Germinal center (tissue), 1 donor: ENCODE measurements at places on chromosomes 1 and 21.

- no peak for DNase-seq
These were observed 11.2 kb upstream of the CAPN2 start for GRCh38 chr1:223700942-223701637.

DNA sequence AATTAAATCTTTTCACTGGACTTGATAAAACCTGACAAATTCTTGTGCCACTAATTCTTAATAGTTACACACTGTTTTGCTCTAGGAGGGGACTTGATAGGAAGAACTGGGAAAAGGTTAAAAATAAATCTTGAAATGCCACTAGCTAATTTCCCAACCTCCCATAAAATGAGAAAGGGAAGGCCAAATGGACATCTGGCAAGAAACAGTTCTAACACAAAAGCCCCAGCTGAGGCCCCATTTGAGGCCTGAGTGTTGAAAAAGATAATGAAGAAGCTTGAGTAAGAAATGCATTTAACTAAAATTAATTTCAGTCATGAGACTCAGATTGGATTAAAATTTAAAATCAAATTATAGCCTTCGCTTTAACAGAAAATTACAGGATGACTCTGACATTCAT lies 11.2 kb upstream of the RAP1GAP start:
- DNase-seq = no peak

GRCh38 chr21:25103500-25104207 lies 503.6 kb downstream of the MRPL39 start:
- no peak for DNase-seq

- peak; percentile 67 for DNase-seq
These were observed 3.0 kb upstream of the MDM4 start for GRCh38 chr1:204513117-204513716.

DNA sequence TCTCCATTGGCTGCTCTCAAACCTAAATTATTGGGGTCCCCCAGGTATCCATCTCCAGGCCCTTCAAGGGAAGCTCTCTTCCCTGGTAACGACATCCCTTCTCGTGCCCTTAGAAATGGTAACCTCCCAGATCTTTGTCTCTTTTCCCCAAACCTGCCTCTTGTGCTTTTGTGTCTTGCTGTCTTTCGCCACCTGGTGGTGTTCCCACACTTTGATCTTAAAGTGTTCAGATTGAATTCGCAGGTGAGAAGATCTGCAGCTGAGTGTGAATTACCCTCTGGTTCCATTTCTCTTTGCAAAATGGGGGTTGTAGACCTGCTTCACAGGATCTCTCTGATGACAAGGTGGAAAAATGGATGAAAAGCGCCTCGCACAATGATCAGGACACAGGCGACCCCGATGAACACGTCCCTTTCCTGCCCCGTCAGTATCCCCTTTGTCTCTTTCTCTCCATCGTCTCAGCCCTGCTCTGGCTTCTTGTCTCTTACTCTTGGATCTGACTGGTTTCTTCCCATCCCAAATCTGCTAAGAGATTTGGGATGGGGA lies 53.1 kb downstream of the DOP1B start:
- peak; percentile 13 for DNase-seq

DNA sequence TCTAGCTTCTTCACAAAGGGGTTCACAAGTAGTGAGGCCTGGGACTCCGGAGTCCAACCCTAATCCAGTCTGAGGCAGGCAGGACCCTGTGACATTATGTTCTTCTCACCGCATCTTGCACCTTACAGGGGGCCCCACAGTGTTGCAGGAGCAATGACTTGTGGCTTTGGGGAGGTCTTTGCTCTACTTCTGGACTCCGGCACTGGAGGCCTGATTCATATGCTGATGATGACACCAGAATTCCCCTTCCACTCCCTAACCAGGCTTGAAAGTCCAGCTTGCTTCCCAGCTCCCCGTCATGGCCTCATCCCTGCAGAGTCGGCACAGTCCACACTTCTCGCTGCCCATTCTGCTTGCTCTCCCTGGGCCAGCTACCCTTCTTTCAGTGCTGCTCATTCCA lies 96.3 kb upstream of the SLC44A3 start:
- no peak for DNase-seq

- no peak for DNase-seq
These were observed 25.6 kb downstream of the NPHP4 start for GRCh38 chr1:5966543-5967205.

DNA sequence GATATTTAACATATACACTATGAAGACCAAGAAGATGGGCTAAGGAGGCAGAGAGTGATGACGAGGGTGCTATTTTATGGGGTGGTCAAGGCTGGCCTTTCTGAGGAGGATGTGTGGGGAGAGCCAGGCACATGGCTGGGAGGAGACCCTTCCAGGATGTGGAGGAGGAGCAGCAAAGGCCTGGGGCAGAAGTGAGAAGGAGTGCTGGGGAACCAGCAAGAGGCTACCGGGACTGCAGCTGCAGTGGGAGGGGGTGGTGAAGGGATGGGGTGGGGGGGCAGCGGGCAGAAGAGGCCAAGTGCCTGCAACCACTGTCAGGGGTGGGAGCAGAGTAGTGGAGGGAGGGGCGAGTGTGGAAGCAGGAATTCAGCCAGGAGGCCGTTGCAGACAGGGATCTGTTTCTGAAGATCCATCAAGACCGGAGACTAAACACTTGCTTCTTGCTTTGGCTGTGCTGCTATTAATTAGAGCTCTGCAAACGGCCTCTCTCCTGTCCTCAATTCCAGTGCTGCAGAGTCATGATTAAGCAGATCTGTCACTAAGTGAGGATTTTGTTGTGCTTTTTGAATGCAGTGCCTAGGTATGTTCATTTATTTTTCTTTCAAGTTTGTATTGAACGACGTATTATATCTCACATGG lies 89.9 kb downstream of the IER5 start:
- no peak for DNase-seq

GRCh38 chr1:913491-914130 lies 10.1 kb upstream of the SAMD11 start:
- no peak for DNase-seq
